ENCODE measurements at places on chromosomes 16 and 17.
A peak's percentile ranks its signal among the peaks of the same experiment; 100 is the strongest.

DNA sequence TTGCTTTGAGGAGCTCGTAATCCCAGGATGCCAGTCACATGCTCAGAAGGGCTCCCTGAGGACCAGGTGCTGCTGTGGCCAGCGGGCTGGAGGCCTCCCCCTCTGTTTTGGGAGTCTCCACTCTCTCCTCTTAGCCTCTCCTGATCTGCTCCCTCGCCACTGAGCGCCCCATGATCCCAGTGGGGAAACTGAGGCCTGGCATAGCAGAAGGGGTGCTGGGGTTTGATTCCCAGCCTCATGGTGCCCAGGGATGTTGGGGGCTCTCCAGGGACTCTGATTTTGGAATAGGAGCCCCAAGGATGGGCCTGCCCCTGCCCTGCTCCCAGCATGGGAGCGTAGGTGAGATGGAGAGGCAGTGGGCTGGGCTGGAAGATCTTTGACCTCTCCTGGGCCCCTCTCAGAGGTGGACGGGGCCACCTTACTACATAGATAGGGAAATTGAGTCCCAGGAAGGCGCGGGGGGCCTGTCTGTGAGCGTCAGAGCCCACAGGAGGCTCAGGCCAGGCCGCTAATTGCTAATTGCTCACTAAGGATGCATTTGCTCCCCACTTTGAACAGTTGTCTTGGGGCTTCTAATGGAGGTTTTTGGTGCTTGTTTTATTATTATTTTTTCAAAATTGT lies 525 bp upstream of the ADCY7 start:
- DNase-seq, result no peak

DNA sequence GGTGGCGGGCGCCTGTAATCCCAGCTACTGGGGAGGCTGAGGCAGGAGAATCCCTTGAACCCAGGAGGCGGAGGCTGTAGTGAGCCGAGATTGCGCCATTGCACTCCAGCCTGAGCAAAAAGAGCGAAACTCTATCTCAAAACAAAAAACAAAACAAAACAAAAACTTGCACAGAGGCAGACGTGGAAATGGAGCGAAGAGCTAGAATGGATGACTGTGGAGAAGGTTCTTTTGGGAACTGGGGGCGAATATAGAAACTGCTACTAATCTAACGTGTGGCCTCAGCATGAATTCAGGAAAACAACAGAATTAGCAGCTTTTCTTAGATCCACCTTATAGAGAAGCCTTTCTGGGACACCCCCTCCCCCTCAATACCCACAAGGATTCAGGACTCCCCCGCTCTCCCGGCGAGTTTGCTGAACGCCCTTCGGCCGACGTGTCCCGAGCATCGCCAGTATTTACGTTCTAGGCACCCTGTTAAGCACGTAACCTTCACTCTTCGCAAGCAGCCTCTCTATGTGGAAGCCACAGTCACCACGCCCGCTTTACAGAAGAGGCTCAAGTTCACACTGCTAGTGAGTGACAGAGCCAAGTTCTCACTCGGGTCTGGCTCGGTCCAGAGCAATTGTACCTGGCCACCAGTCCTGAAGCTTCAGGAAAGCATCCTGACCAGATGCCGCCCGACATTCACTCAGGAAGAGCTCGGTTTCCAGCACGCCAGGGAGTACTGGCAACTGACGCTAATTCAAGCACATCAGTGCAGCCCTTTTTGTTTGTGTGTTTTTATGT lies 13.3 kb upstream of the ABR start:
- DNase-seq, result no peak

GRCh38 chr16:89268987-89269735 lies 51.7 kb downstream of the ZNF778 start:
- DNase-seq, result no peak

DNA sequence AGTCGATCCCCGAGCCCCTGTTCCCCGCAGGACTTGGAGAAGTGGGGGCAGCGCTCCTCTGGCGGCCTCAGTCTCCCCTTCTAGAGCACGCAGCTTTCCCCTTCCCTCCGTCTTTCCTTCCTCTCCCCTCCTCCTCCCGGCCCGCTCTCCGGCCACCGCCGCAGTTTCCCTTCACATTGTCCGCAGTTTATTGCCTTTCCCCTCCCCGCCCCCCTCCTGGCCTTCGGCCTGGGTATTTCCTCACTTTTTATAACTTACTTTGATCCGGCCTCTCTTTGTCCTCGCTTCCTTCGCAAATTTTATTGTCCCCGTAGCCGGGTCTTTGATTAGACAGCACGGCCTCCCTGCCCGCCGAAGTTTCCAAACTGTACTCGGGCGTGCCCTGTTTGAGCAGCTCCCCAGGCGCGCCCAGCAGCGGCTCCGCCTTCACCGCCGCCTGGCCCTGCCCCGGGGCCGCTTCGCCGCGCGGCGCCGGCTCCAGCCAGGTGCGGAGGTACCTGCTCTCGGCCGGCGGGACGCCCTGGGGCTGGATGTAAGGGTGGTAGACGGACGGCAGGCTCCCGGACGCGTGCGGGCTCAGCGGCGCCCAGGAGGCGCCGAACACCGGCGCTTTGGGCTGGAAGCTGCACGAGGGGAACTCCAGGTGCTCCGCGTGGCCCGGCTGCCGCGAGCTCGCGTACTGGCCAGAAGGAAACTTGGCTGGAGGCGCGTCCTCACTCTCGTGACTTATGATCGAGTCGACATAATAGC lies 488 bp downstream of the HOXB9 start:
- DNase-seq, result peak; percentile 55

Measured in stimulated activated CD8-positive, alpha-beta memory T cell treated with anti-CD3 and anti-CD28 coated beads, Interleukin-4, amount 100 ng/mL, for 48 hours (primary cell).